ENCODE measurements at places on chromosomes 6 and 20.

DNA sequence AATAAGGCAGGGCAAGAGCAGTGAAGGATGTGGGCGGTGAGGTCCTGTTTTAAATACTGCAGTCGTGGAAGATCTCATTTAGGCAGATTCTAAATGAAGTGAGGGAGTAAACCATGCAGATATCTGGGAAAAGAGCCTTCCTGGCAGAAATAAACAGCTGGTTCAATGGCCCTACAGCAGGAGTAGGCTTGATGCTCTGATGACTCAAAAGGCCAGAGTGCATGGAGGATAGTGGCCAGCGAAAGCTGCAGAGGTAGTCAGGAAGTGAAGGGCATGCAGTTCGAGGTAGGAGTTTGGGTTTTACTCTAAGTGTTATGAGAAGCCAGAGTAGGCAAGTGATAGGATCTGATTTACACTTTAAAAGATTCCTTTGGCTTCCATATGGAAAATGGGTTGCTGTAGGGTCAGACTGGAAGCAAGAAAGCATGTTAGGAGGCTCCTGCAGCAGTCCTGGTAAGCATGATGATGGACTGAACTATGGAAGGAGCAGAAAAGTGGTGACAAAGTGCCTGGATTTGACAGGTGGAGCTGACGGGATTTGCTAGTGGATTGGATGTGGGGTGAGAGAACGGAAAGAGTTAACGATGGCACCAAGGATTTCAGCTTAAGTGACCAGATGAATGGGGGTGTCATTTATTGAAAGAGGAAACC lies 150.0 kb downstream of the GJA10 start:
- no peak for DNase-seq

DNA sequence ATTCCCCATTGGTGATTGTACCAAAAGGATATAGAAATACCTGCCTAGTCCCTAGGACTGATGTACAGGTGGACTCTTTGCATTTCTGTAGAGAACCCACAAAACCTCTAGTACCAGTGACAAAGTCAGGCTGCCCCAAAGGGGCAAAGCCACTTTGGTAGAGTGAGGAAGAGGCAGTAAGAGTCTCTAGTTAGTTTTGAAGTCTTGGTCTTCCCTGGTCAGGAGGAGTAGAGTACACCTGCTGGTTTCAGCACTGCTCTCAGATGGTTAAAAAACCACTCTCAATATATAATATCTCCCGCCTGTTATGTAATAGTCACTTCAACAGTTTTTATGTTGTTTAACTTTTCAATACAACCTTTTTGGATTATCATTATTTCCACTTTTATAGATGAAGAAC lies 344.9 kb downstream of the CDKAL1 start:
- no peak for DNase-seq

DNA sequence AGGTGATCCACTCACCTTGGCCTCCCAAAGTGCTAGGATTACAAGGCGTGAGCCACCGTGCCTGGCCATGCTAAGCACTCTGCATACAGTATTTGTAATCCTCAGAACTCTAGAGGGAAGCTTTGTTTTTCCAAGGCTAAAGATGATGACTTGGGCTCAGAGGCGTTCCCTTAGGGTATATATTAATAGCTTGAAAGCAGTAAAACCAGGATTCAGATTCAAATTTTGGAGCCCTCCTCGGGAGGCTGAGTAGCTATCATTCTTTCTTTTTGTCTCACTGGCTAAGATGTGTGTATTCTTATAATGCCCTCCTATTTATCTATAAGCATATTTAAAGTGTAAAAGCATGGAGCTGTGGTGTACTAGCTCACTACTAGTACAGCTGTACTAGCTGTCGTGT lies 68.5 kb downstream of the PRPH2 start:
- DNase-seq, result no peak

GRCh38 chr20:62814060-62814708 lies 2.7 kb upstream of the COL9A3 start:
- no peak for DNase-seq

- DNase-seq, result no peak
These were observed 103.5 kb downstream of the ATXN1 start for GRCh38 chr6:16657768-16658167.

All from activated naive CD4-positive, alpha-beta T cell treated with anti-CD3 and anti-CD28 coated beads, Interleukin-2, amount 50 U/mL, for 72 hours (primary cell).